CD4-positive, CD25-positive, alpha-beta regulatory T cell (primary cell): ENCODE measurements at places on chromosomes 4 and X. TPM values are rescaled to one million over a fixed set of nuclear protein-coding genes. Genes with fewer than 3 reads are reported as not detected.

DOK7 gene
- not detected for total RNA-seq

NDP gene
- not detected for total RNA-seq

TFDP3 gene
- total RNA-seq, result not detected

RASSF6 gene
- not detected for total RNA-seq

DBET gene
- not detected for total RNA-seq

COX7B2 gene
- not detected for total RNA-seq

TMEM144 gene
- total RNA-seq, result not detected

SPACA5 gene
- total RNA-seq, result not detected

GRIA2 gene
- not detected for total RNA-seq

CYTL1 gene
- 0.54 TPM for total RNA-seq
